ENCODE measurements at places on chromosomes 4 and X. TPM values are rescaled to one million over a fixed set of nuclear protein-coding genes. Genes with fewer than 3 reads are reported as not detected.

Gene CTSO
- total RNA-seq: 6.3 TPM

Gene YY2
- total RNA-seq: 4.4 TPM

Gene ITGB1BP2
- total RNA-seq: 6.6 TPM

Gene MAGEC1
- not detected for total RNA-seq

Gene ASMT
- total RNA-seq: not detected

Gene DKK2
- 1.3 TPM for total RNA-seq

Gene CFI
- 1.6 TPM for total RNA-seq

Gene PHF8
- 23.8 TPM for total RNA-seq

Gene USP26
- total RNA-seq: under 0.01 TPM

Gene LGI2
- total RNA-seq: 3.1 TPM

Gene FAM47E
- 6.6 TPM for total RNA-seq

Gene PAGE4
- not detected for total RNA-seq

Gene SPANXD
- total RNA-seq: not detected

Gene PLAC8
- not detected for total RNA-seq

Gene RBM47
- total RNA-seq: 0.94 TPM

Gene MAD2L1
- 9.4 TPM for total RNA-seq

Gene ASB11
- not detected for total RNA-seq

Gene PITX2
- not detected for total RNA-seq

Gene SYTL4
- total RNA-seq: 1.3 TPM

Gene CEP135
- 52.6 TPM for total RNA-seq

Gene SNCA
- 69.5 TPM for total RNA-seq

Gene UGT8
- total RNA-seq: 5.9 TPM

Gene ADH6
- total RNA-seq: not detected

Gene RAB9A
- 17.2 TPM for total RNA-seq

Gene SLC16A2
- total RNA-seq: 24.7 TPM

Measured in parietal lobe (tissue), 2 donors.